ENCODE measurements at places on chromosomes 6 and 20.

DNA sequence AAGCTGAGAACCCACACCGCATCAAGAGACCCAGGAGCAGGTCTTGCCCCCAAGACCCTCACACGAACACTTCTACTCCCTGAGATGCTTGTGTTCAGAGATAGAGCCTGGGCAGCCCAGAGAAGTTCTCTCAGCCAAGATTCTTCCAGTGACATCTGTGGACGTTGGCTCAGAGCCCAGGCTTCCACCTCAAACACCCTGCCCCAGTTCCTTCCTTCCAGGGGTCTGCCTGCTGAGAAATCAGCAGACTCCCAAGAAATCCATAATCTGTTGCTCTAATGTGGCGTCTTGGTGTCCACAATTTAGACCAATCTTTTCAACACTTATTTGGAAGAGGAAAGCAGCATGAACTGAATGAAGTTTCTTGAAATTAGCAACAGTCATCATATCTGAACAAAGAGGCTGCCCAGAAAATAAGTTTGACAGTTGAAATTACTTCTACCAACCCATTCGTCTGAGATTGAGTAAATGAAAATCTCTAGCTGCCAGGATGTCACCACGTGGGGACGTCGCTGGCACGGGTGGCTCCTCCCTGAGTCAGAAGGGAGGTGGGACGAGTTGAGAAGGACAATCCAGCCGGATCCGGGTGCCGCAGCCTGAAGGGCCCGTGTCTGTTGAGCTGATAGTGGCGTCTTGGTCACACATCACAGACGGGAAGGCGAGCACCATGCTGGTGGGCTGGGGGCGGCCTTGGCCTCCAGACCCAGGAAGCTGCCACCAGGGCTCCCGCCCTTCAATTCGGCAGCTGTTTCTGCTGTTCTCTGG lies 400.9 kb downstream of the TAF4 start:
- DNase-seq = no peak

GRCh38 chr6:85468326-85468725 lies 18.4 kb downstream of the NT5E start:
- DNase-seq = no peak

GRCh38 chr20:60097285-60097684 lies 139.1 kb downstream of the CDH26 start:
- DNase-seq = no peak

GRCh38 chr20:33993576-33994221 lies at the start of gene RALY:
Gene RALY (plus strand): TSS chr20:33993911. CDS start chr20:34072075, 78,164 bp downstream.
- DNase-seq = no peak

DNA sequence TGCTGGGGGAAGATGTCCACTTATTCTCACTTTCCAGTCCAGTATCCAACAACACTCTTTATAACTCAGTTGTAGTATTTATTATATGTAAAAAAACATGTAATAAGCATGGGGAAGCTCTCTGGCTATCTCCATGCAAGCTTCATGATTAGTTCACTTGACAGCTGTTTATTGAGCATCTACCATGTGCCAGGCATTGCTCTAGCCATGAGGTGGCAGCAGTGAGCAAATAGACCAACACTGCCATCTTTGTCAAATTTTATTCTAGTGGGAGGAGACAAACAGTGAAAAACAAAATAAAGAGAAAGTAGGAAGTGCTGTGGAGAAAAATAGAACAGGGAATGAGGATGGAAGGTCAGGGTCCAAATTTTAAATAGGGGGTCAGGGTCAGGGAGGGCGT lies 131.8 kb downstream of the CFAP61 start:
- no peak for DNase-seq

GRCh38 chr6:150738092-150738629 lies 127.3 kb upstream of the MTHFD1L start:
- no peak for DNase-seq

GRCh38 chr6:154450498-154450897 lies 60.0 kb downstream of the CNKSR3 start:
- no peak for DNase-seq

DNA sequence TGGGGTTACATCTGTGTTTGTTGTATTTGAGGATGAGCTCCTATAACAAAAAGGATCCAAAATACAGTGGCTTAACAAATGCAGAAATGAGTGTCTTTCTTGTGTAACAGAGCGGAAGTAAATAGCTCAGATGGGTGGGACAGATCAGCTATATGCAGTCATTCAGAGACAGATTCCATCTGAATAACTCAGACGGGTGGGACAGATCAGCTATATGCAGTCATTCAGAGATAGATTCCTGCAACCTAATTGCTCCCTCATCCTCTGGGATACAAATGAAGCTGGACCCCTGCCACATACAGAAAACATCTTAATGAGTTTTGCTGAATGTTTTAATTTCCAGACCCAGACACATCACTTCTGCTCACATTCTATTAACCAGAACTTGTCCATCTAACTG lies 332.3 kb downstream of the BCKDHB start:
- DNase-seq = no peak

DNA sequence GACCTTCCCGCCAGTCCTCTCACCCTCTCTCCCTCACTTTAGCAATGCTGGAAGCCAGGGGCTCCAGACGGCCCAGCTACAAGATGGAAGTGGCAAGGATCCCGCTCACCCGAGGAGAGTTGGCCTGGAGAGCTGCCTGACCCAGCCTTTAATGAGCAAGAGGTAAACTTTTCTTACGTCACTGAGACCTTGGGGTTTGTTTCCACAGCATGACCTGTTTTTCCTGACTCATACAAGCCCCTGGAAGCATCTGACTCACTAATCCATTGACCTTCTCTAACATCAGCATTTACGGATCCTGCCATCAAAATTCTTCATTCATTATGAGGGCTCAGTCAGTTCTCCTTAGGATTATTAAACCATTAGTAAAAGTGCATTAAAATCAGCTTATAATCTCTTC lies 120.4 kb downstream of the MYLK4 start:
- no peak for DNase-seq

DNA sequence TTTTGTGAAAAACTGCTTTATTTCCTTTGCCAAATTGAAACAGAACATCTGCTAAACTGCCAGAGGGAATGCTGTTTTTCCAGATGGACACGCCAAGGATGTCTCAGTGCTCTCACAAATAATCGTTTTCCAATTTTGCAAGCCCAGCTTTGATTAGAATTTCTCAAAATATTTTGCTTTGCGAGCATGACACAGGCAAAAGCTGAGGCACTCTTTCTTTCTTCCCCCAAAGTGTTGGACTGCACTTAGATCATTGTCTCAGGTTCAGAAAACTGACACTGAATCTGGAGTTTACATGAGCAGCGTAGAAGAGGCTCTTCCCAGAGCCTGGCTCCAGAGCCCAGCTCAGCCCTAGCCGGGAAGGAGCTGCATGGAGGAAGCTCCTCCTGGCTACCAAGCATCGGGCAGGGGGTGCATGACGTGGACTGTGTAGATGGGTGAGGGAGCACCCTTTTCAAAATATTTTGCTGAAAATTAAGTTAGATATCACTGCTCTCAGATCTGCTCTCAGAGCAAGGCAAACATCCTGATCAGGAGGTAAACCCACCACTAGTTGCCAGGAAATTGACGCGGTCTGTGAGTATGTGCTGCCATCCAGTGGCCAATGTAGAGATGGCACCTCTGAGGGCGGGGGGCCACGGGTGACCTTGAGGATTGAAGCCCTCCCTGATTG lies 107.5 kb downstream of the SLC22A3 start:
- no peak for DNase-seq

DNA sequence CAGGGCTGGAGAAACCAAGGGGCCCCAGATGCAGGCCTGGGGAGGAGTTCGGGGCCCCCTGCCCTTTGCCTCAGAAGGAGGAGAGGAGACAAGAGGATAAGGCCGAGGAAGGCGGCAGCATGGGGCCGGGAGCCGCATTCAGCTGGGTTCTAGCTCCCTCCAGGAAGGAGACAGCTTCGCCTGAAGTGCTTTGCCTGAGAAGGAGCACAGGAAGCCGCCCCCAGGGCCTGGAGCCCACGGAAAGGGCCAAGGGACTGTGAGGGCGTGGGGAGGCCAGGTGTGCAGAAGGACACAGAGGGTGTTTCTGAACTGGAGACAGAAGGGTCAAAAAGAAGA lies 121.4 kb downstream of the AGPAT4 start:
- DNase-seq = no peak

- DNase-seq = no peak
These were observed 82.1 kb upstream of the SLCO4A1 start for GRCh38 chr20:62560162-62560561.

GRCh38 chr6:168438783-168439520 lies 2.0 kb upstream of the SMOC2 start:
- DNase-seq = no peak

DNA sequence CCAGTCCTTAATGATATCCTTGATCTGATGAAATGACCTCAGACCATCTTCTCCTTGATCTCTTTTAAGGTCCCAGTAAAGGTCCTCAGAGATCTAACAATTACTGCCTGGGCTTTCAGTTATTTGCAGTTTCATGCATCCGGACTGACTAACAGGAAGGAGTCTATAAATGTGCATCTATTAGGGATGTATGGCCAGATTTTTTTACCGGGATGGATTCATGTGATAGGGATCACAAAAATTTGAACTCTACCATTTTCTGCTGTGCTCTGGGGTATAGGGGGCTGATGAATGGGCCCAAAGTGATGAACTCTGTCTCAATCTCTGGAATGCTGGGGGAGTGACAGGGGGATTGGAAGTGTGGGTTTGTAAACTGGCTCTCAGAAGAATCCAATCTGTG lies 36.2 kb upstream of the SCUBE3 start:
- no peak for DNase-seq

DNA sequence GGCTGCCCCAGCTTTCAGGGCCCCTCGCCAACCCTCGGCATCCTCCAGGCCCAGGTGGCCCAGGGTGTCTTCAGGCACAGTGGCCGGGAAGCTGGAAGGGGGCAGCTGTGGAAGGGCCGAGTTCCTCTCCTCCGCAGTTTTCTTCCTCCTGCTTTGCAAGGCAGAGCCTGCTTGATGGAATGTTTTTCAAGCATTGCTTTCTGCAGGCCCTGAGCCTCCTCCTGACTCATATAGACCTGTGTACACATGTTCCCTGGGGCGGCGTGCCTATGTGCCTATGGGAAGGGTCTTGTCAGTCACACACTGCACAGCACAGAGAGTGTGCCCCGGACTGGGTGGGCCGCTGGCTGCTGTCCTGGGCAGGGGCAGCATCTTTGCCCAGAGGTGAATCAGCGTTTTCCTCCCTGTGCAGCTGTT lies 107.5 kb downstream of the ERMARD start:
- DNase-seq = no peak

DNA sequence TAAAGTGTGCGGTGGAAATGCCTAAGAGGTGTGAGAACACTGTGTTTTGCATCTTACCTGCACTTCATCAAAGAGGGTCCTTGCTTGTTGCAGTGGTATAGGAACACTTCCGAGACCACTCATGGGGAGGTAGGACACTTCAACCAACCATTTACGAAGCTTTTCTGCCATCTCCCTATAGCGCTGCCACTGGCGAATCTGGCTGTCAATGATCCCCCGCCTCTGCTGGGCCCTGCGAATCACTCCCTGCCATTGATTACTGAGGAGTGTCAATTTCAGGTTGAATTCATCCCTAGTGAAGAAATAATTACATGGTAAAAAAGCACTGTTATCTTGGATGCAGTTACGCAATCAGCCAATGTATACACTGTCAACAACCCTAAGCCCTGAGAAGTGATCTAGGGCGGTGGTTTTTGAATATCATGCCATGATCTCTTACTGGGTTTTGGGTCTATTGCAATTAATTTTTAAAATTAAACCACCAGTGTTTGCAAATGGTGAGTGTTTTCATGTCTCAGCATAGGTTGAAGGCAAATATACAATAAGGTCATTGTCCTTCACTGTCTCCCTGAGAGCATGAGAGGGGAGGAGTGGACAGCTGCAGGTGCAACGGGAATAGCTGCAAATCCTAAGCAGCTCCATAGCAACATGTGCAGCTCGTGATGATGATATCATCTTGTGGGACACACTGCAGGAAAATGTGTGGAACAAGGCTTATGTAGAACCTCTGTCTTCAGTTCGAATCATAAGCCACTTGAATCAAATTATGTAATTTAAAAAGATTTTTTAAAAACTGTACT lies 400.6 kb downstream of the ESR1 start:
- no peak for DNase-seq

GRCh38 chr6:122806291-122806690 lies 17.2 kb downstream of the SMPDL3A start:
- no peak for DNase-seq

- no peak for DNase-seq
These were observed 469 bp downstream of the SYNJ2 start for GRCh38 chr6:157982102-157982562.

DNA sequence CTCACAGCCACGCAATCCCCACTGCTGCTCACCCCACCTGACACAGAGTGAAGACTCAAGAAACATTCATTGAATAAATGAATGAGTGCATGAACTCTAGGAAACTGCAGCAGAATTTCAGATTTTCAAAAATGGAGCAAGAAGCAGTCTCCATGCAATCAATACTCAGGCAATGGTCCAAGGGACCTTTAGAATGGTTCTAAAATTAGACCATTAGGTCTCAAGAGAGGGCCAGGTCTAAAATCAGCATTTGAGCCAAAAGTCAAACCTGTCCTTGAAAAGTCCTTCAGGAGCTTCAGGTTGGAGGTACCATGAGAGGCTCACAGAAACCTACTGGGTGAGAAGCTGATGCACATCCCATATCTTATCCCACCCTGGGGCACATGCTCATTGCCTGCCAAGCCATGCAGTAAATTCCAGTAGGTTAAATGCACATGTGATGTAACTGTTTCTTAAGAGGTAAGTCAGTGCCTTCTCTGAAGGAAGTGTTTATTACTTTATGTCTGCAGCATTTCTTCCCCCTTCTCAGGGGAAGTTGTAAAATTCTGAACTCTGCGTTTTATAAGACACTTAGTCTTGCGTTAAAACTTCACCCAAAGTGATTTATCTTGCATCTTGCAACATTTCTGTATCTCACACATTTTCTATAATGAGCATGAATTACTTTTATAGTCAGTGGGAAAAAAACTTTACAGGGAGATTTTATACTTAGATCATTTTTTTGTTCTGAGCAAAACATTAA lies 126.6 kb downstream of the ADAT2 start:
- no peak for DNase-seq

GRCh38 chr6:100276311-100277057 lies 188.2 kb downstream of the SIM1 start:
- no peak for DNase-seq

GRCh38 chr6:170206851-170207431 lies 83.9 kb downstream of the DLL1 start:
- DNase-seq = no peak

DNA sequence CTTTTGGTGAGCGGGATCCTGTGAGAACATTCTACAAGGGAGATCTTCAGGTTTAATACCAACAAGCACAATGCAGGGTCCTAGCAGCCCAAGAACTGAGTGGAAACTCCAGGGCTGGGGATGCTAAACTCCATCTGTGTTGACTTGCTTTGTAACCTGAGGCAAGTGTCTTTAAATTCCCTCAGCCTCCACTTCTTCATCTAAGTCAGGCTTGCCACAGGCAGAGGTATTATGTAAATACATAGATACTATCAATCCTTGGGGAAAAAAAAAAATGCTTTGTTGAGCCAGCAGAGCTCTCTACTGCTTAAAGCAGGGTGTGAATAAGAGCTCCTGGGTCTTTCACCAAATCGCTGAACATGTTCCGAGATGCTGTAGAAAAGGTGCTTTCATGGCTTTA lies 114.2 kb upstream of the PHACTR1 start:
- DNase-seq = no peak

GRCh38 chr6:80728830-80729229 lies 622.4 kb downstream of the BCKDHB start:
- no peak for DNase-seq

GRCh38 chr6:31935021-31935420 lies 7.5 kb downstream of the C2 start:
- DNase-seq = no peak

Measured in thoracic aorta (tissue), 2 donors.